ENCODE measurements at places on chromosomes 11 and 22.

DNA sequence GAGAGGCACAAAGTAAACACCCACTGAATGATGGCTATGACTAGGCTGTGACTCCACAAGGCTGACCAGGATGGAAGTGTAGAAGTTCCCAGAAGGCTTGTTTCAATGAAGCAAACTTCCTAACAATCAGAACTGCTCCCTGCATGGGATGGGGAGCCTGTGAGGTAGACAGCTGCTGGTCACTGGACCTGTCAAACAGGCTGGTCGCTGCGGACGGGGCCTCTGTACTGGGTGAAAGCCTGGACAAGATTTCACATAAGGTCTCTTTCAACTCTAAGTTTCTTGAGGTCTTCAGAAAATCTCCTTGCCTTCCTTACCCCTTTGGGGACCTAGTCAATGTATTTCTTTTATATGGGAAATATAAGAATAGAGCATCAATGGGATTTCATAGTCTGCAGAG, 438.2 kb downstream of the BUD13 start:
- DNase-seq, result no peak

DNA sequence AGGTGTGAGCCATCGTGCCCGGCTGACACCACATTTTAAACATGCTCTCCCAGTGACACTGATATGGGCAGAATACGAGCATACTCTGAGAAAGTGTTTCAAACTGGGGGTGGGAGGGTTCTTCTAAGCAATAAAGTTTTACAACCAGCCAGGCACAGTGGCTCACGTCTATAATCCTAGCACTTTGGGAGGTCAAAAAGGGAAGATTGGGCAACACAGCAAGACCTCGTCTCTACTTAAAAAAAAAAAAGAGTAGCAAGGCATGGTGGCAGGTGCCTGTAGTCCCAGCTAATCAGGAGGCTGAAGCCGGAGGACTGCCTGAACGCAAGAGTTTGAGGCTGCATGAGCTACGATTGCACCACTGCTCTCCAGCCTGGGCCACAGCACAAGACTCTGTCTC, 2.2 kb downstream of the GANAB start:
- DNase-seq, result no peak

- no peak for DNase-seq
Measured at GRCh38 chr11:30830681-30831080, 244.5 kb upstream of the MPPED2 start.

- no peak for DNase-seq
Measured at GRCh38 chr11:19370100-19370861, 129.5 kb upstream of the E2F8 start.

DNA sequence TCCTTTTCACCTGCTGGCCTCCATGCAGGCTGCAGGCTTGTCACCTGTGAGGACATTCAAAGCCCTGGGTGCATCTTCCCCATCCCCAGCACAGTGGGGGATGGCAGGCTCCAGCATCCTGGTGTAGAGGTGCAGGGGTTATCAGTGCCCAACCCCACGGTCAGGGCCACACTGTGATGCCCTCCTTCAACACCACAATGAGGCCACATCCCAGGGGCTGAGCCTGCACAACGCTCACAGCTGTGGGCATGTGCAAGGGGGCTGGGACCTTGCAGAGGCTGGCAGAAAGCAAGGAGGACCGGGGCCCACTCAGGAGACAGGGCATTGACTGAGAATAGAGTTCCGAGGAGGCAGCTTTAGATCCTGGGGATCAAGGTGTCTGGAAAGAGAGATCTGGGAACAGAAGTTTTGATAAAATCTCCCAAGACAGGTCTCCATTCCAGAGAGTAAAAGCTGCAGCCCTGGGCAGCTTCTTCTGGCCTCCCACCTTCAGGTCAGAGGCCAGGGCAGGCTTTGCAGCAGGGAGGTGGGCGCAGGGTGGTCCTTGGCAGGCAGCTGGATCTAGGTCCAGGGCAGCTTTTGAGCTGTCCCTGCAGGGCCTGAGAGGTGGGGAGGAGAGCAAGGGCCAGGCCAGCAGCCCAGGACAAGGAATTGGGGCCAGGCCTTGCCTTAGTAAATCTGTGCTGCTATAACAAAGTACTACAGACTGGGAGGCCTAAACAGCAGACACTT, 250.8 kb upstream of the B3GAT1 start:
- no peak for DNase-seq

DNA sequence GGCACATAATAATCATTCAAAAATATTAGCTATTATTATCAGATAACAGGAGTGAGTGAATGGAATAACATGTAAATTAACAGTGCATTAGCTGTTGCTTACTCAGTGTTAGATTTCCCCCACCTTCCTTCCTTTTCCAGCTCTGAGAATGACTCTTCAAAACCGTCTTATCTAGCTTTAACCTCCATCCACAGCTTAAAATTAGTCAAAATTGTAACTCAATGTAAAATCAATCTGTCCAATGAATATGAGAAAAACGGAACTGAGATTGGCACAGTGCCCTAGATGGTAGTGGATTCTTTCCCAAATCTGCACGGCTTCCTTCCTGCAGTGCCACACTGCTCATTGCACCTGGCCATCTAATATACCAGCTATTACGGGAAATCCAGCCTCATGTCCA, 156.8 kb upstream of the BDNF start:
- DNase-seq, result no peak

Data from cortex of kidney (tissue), 1 donor.